ENCODE measurements at places on chromosomes 16 and 17.

DNA sequence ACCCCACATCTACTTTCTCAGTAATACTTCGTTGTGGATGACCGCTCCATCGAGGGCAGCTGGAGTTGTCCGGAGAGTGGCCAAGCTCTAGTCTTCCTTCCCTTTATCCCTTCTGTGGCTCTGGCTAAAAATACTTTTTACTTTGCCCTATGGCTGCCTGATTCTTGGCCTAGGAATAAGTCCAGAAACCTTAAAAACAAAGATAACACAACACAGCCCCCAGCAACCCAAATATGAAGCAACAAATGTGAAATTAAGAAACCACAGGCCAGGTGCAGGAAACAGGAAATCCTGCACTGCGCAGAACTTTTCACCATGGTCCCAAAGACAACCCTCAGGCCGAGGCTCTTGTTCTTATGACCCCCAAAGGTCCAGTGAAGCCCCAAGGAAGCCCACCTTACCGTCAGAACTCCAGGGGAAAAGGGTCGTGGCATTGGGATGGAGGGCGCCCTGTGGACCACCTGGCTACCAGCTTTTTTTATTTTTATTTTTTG, 26.0 kb downstream of the TK2 start:
- peak; percentile 78 for DNase-seq

- DNase-seq: no peak
Measured at GRCh38 chr17:34412534-34412933, 49.5 kb upstream of the CCL1 start.

DNA sequence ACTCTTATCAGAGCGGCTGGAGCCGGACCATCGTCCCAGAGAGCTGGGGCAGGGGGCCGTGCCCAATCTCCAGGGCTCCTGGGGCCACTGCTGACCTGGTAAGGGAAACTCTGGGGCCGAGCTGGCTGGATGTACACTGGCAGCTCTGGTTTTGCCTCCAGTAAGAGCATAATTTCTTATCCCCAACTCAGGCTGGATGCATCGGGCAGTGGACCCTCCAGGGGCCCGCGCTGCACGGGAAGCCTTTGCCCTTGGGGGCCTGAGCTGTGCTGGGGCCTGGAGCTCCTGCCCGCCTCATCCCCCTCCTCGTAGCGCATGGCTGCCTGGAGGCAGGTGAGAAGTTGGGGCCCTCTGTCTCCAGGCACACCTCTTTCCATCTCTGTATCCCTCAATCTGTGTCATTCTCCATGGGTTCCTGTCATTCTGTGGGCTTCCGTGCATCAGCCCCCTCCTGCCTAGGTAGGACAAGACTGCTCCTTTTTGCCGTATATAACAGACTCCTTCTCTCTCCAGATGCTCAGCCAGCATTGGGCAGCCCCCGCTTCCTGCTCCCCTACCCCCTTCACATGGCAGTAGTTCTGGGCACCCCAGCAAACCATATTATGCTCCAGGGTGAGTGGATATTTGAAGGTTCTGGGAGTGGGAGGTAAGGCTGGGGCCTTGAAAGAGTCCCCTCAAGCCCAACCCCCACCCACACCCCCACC, 9.4 kb upstream of the TMEM88 start:
- DNase-seq: no peak

DNA sequence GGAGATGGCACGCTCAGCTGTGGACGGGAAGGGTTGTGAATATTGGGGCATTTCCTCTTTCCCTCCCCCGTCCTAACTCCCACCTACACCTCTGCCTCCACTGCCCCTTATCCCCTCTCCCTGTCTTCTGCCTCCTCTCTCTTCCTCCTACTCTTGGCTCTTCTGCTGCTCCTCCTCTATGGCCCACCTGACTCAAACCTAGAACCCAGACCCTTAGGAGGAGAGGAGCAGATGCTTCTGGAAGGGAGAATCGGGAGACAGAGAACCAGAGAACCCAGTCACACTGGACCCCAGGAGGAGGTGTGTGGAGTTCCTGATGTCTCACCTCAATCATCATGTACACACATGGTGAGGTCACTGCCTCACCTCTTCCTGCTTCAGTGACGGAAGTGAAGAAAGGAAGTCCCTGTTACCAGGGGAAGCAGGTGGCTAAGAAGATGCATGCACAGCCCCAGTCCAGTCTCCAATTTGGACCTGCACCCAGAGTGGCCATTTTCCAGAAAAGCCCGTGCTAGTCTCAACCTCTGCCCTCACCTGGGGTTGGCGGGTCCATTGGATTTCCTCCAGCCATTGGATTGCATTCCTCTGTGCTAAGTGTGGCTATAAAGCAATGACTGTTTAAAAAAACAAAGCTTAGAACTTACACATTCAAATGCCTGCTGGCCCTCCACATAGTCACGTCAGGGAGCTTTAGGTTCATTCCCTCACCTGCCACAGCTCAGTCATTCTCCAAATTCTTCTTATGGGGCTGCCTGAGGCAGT, 4.0 kb downstream of the RNF222 start:
- peak; percentile 76 for DNase-seq

DNA sequence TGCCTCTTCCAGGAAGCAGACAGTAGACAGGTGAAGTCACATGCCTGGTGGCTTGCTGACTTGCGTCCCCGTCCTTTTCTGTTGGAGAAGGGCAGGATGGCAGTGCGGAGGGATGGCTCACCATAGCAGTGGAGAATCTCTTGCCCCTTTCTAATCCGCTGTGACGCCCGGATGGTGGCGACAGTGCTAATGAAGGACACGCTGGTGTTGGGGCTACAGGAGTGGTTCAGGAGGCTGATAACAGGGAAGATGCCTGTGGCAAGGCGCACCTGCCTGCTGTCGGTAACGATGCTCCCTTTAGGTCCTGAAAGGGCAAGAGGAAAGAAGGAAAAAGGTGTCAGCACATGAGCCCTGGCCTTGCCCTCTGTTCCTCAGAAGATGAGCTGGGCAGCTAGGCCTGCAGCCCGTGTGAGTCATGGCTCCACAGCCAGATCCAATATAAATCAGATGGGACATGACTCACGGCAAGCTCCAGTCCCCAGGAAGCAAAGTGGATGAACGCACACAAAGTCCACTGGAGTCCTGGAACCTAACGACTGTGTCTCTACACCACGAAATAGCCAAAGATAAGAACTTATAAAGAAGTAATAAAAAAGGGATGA, 25.5 kb downstream of the SERPINF1 start:
- no peak for DNase-seq

DNA sequence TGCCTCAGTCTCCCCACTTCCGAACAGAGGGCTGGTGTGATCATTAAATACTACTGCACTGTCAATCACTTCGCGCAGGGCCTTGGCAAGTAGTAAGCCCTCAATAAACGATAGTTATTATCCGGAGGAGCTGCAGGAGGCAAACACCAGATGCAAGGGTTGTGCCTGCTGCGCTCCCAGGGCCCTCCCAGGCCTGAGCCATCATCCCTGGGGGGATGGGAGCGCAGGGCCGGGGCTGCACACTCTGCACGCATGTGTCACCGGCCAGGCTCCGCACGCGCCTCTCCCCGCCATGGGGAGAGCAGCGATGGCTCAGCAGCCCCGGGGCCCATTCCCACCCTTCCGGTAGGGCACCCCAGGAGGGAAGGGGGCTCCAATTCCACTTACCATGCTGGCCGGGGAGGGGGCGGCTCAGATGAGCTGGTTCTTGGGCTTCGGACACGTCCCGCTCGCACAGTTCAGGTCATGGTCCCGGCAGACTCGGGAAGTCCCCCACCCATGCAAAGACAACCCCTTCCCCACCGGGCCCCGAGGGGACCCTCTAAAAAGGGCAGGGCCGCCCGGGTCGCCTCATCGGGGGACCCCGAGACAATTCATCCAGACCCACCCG, 681 bp downstream of the XPO6 start:
- DNase-seq: peak; percentile 72

DNA sequence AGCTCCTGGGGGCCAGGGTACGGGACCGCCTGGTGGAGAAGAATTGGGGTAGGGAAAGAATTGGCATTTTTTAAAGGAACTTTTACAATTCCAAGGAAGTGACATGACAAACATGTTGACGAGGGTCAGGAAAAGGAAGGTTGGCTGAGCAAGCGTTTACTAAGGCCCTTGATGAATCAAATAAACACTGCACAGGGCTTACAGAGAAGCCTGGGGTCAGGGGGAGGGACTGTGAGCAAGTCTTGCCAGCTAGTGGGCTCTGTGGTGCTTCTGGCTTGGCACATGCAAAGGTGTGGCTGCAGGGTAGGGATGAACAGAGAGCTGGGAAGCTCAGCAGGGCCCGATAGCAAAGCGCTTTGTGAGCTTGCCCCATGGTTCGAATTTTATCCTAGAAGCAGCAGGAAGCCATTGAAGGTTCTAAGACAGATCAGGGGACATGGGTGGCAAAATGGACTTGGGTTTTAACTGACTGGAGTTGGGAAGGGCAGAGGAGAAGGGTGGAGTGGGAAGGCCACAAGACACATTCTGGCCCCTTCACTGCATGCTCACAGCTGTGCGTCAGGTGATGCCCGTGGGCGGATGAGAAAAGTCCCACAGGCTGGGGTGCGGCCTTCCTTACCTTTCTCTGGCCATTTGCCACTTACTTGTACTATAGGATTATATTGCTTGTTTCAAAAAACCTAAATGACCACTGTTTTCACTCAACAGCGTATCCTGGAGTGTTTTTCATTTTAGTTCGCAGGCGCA, 117.8 kb downstream of the SOCS1 start:
- no peak for DNase-seq

- DNase-seq: no peak
Measured at GRCh38 chr16:84228256-84228838, 11.5 kb downstream of the KCNG4 start.

GRCh38 chr16:27238591-27238990, 30.0 kb downstream of the NSMCE1 start:
- DNase-seq: no peak

DNA sequence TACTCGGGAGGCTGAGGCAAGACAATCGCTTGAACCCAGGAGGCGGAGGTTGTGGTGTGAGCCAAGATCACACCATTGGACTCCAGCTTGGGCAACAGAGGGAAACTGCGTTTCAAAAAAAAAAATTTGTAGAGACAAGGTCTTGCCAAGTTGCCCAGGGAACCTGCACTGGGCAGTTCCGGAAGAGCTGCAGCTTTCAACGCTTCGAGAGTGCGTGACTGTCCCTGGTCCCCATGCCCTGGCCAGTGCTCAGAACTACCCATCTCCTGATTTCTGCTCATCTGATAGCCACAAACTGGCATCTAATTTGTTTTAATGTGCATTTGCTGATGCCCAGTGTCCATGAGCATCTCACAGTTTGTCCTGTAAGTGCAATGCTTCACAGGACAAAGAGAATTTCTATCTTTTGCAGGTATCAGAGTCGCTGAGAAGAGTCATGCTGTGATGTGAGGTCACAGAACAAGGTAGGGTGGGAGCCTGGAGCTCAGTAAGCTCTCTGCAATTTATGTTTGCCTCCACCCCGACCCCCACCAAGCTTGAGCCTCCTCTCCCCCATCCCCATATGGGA, 3.9 kb downstream of the ACTG1 start:
- no peak for DNase-seq

GRCh38 chr16:89116341-89117226, 22.9 kb downstream of the ACSF3 start:
- DNase-seq: no peak

- peak; percentile 77 for DNase-seq
Measured at GRCh38 chr17:61410141-61411010, 10.7 kb downstream of the TBX2 start.

DNA sequence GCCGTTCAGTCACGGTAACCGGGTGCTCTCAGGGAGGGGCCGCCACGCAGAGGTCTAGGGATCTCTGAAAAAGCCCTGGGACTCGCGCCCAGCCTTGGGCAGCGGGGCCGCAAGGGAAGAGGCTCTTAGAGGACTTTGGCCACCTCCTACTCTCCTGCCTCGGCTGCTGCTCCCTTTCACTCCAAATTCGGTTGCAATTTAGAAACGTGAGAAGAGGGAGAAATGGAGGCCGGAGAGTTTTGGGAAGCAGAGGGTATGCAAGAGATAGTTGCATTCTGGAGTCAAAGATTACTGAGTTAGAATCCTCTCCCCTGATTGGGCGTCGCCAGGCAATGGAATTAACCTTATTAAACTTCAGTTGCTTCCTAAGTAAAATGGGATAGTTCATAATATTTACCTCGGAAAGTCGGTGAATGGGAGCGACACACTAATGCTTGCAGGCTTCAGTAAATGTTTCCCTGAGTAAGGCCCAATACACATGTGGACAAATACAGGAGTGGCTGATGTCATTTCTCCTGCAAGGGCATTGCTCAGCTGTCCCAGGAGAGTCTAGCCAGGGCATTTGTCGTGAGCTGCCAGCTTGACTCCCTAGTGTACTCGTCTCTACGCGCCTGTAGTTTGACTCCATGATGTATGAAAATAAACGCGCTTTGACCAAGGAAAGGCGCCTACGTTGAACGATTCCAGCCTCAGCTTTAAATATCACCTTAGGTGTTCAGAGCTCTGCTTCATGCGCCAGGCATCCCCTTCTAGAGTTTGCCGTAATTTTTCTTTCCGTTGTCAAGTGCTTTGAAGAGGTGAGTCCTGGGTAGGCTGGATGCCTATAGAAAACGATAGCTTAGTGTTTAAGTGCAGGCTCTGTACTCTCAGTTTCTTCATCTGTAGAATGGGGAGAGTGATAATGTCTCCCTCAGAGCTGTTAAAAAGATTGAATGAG, 667 bp downstream of the OGFOD1 start:
- peak; percentile 35 for DNase-seq

DNA sequence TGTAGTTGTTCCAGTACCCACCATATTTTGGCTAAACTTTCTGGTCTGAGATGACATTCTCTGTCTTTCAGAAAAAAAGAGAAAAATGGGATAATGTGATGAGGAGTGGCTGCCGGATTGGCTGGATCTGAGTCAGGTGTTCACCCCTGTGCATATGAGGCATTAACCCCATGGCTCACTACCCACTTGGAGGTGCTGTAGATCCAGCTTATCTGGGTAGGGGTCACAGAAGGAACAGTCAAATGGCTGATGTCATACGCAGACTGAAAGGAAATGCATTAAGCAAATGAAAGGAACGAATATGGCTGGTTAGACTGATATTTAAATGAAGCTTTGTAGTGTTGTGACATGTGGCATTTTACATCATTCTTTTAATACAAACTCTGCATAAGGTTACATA, 17.3 kb downstream of the MAP2K6 start:
- DNase-seq: no peak

GRCh38 chr17:20988896-20989295, 53.9 kb downstream of the USP22 start:
- DNase-seq: no peak

- no peak for DNase-seq
Measured at GRCh38 chr16:79211586-79211985, 389.0 kb downstream of the MAF start.

- DNase-seq: no peak
Measured at GRCh38 chr17:80692931-80693467, 148.4 kb downstream of the RPTOR start.

- no peak for DNase-seq
Measured at GRCh38 chr16:89739383-89739782, 18.0 kb downstream of the ZNF276 start.

- no peak for DNase-seq
Measured at GRCh38 chr17:21318439-21318838, 33.9 kb downstream of the MAP2K3 start.

DNA sequence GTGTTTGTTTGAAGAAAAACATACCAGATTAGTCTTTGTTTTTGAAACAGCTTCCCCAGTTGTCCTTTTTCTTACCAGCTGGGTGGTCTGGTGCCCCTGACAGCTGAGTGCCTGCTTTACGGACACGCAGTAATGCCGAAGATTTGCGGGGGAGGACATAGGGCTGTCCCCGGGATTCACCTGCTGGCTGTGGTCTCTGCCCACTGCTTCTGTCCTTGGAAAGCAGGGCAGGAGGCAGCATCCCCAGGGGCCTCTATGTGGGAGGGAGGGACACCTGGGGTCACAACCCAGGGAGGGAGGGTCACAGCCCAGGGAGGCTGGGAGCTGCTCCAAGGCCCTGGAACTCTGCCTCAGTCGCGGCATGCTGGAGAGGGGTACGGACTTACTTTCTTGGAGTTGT, 221.7 kb downstream of the NTN1 start:
- no peak for DNase-seq

GRCh38 chr17:10087355-10087754, 111.1 kb downstream of the GAS7 start:
- DNase-seq: no peak

Measured in activated CD8-positive, alpha-beta T cell treated with anti-CD3 and anti-CD28 coated beads, Interleukin-2, amount 10 ng/mL, durations not matched to agents 7 days and 5 days (primary cell).